ENCODE measurements at places on chromosomes 1 and 21. TPM values are rescaled to one million over a fixed set of nuclear protein-coding genes. Genes with fewer than 3 reads are reported as not detected.

FHAD1 gene
- 7.0 TPM for total RNA-seq

PCAT6 gene
- not detected for total RNA-seq

DNA sequence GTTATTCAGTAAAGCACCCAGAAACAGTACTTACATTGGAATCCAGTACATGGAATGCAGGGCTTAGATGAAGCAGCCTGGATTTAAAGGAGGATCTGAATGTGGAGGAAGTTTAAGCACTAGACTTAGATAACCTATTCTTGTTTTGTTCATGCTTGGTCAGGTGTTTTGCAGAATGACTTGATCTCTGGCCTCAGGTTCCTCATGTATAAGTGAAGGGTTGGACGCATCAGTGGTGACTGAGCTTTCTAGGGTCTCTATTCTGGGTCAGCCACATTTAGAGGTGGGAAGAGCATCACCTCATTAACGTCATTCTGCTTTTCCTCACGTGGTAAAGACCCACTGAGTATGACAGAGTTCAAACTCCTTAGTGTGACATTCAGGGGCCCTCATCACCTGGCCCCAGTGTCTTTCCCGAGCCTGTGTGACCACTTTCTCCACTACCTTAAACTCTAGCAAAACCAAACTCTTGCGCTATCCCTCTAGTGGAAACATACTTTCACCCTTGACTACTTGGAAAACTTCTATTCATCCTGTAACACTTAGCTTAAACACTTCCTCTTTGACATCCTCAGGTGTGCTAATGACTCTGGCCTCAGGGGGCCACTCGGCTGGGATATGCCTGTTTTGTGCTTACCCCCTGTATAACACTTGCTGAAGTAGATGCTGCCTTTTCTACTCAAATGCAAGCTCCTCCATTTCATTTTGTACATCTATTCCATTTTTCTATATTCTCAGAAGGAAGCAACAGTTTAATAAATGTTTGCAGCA lies 871 bp upstream of the ERICH3 start:
- no peak for DNase-seq

DNA sequence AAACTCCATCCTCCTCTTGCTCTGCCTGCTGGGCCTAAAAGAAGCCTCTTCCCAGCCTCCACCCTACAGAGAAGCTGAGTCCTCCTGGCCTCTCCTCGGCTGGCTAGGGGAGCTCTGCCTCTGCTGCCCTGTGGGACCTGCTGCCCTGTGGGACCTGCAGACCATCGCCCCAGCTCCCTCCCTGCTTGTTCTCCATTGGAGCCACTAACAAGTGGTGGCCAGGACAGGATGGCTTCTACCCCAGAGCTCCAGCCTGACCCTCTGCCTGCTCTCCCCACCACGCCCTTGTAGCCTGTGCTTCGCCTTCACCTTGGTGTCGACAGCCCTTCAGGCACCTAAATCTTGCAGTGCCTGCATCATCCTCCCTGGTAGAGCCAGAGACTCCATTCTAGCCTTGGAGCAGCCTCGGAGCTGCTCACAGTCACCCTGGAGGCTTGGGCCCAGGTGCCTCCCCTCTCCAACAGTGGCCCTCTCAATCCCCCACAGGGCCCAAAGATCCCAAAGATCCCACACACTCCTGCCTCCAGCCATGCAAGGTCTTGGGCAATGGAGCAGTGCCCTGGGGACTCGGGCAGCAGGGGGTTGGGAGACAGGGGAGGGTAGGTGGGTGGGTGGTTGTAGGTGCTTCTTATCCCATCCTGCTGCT lies 3.0 kb downstream of the EPS8L3 start:
- no peak for DNase-seq

DNA sequence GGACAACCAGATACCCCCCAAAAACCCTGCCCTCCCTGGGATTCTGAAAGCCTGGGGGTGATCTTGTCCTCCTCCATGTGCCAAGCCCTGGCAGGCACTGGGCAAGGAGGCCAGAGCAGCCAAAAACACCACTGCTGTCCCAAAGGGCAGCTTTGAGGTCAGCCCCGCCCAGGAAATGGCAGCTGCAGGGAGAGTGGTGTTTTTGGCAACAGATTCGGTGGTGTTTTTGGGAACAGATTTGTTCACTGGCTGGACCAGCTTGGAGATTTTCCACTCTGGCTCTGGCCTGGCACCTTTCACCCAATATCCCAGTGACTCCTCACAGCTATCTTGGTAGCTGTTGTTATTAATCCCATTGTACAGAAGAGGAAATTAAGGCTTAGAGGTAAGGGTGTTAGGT lies 34.7 kb downstream of the LRP8 start:
- no peak for DNase-seq

Data from umbilical cord (tissue), 2 donors.